ENCODE measurements at places on chromosomes 4 and X. TPM values are rescaled to one million over a fixed set of nuclear protein-coding genes. Genes with fewer than 3 reads are reported as not detected.

The NPY5R gene
- not detected for polyA plus RNA-seq

The BEND4 gene
- polyA plus RNA-seq, result 0.07 TPM

The IQSEC2 gene
- polyA plus RNA-seq, result 17.8 TPM

The TMEM35A gene
- polyA plus RNA-seq, result 41.3 TPM

The FAM184B gene
- polyA plus RNA-seq, result 0.58 TPM

The GJB1 gene
- 60.6 TPM for polyA plus RNA-seq

The S100P gene
- 0.85 TPM for polyA plus RNA-seq

The PCSK1N gene
- polyA plus RNA-seq, result 267 TPM

The PKD2 gene
- polyA plus RNA-seq, result 3.0 TPM

The EGFL6 gene
- 0.22 TPM for polyA plus RNA-seq

The LEF1 gene
- polyA plus RNA-seq, result 6.8 TPM

The TLR1 gene
- 0.29 TPM for polyA plus RNA-seq

The SMIM10L2A gene
- polyA plus RNA-seq, result 12.4 TPM

The PLP1 gene
- polyA plus RNA-seq, result 1,325 TPM

The PPP4R3C gene
- not detected for polyA plus RNA-seq

The CT45A2 gene
- not detected for polyA plus RNA-seq
